ENCODE measurements at places on chromosomes 3 and 15.

GRCh38 chr3:13317596-13318320 lies 102.4 kb downstream of the NUP210 start:
- DNase-seq = no peak

- DNase-seq = no peak
These were observed 9.9 kb downstream of the BCL6 start for GRCh38 chr3:187735383-187735782.

- no peak for DNase-seq
These were observed 14.4 kb downstream of the CCDC32 start for GRCh38 chr15:40550341-40551037.

DNA sequence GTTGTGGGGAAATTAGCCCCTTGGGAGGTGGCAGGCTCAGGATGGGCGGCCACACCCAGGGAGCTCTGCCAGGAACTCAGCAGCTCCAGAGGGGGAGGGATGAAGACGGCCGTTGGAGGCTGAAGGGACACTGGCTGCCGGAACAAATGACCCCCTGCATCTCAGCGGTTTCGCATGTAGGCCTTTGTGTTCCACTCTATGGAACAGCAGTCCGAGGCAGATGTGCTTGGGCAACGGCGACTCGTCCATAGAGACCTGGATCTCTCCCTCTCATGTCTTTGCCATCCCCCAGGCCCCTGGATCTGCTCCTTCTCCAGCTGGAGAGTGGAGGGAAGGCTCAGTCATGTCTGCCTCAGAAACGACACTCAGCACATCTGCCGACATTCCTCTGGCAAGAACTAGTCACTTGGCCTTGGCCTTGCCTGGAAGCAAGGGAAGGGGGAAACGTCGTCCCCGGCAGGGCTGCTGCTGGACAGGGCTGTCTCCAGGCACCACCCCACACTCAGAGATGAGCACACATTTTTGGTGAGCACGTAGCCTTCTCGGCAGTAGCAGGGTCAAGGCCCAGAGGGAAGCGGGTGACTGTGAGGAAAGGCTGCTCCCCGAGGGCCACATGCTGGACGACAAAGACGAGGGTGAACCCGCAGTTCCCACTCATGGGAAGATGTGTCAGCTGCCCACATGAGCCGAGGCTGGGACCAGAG lies 83.8 kb downstream of the ASB7 start:
- DNase-seq = no peak
